ENCODE measurements at places on chromosomes 3 and 15.

DNA sequence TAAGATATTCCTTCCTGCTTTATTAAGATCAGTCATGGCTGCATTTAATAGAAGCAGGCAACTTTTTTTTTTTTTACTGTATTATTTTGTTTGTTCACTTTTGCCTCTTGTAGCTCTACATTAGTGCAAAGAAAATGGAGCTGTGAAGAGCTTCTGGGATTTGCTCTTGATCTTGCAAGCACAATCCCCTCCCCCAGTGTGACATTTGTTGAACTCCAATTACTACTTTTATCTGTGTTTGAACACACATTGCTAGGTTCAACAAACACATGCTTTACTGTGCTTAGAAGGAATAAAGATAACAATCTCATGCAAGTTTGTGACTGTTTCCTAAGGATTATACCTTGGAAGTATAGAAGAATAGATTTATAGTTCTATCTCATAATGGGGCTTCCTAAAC, 648.8 kb downstream of the NLGN1 start:
- DNase-seq = no peak

- DNase-seq = no peak
Measured at GRCh38 chr3:114393367-114394072, 99.7 kb downstream of the TIGIT start.

DNA sequence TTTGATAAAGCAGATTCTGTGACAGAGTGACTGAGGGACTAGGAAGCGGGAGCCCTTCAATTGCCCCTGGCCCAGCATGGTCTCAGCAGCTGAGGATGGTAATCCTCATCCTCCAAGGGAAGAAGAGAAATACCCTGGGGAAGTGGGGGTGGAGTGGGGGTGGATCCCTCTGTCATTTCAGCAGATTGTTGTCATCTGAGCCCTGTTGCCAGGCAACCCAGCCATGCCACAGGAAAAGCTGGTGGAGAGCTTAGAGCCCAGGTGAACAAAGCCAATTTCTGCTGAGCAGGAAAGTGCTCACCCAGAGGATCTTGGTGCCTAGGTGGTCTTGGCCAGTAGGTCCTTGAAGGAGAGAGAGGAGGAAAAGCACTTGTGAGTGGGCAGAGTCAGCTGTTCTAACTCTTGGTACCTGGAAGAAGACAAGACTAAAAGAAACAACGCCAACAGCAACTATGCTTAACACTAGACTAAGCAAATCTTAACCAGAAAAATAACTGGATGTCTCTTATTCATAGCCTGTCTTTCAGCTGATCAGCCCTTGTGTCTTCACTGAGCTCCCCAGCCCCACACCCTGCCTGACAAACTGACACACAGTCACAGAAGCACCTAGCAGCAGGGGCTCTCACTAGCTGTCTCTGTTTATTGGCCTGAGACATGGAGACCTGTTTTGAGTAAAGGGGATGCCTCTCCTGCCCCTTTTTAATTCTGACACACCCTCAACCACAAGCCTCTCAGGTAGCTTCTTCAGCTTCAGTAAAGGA, 40.1 kb upstream of the DCLK3 start:
- no peak for DNase-seq

DNA sequence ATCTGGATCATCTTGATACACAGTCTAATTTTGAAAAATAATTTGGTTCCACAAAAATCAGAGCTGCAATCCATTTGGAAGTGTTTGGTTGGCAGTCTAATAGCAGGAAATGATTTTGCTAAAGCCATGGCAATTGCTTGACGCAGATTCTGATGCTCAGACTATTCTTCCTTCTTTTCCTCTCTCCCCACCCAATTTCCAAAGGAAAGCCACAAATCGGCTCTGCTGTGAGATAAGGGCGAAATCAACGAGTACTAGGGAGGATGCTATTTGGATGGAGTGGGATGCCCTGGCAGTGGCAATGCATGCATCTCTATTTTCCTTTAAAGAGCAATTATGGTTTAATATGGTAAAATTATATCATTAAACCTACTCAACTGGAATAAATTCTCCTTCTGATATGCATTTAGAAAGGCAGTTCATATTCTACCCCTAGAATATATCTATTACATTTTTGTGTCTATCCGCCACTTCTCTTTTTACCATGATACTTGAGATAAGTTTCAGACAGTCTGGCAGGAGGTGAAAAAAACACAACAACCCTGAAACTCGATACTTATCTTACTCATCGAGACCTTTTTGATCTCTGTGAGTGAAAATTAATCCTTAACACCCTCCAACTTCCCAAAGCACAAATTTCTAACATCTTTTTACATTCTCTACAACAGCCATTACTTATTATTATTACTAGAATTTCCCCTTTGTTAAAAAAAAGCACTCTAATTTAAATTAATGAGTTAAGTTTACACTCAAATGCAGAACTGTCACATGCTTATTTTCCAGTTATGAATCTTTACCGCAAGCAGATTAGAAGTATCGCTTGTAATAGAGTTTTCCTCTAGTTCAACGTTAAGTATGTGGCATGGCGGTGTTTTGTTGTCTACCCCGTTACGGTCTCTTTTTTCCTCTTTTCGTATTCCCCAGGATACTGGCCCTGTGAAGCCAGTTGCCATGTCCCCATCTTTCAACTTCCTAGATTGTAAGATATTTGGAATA, 433.3 kb downstream of the FOXP1 start:
- DNase-seq = no peak

- no peak for DNase-seq
Measured at GRCh38 chr3:136909187-136909586, 47.2 kb downstream of the NCK1 start.

DNA sequence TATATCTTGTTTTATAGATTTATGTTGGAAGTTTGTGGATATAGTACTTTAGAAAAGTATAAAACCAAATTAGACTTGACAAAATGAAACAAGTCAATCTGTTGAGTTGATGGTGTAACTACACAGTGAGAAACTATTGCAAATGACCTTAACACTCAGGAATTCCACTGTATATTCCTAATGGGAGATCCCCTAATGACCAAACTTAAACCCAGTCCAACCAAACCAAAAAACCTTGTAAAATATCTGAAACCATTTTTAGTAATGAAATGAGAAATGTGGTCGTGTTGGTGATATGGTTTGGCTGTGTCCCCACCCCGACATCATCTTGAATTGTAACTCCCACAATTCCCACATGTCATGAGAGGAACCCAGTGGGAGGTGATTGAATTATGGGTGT, 31.9 kb upstream of the ATP13A3 start:
- no peak for DNase-seq

- no peak for DNase-seq
Measured at GRCh38 chr3:13274125-13274524, 146.0 kb downstream of the NUP210 start.

- no peak for DNase-seq
Measured at GRCh38 chr3:191100516-191100915, 98.5 kb upstream of the OSTN start.

GRCh38 chr3:13277860-13278531, 142.1 kb downstream of the NUP210 start:
- no peak for DNase-seq

GRCh38 chr3:126684218-126684751, 19.8 kb upstream of the CHCHD6 start:
- DNase-seq = no peak

- no peak for DNase-seq
Measured at GRCh38 chr3:4734454-4734853, 241.3 kb downstream of the ITPR1 start.

DNA sequence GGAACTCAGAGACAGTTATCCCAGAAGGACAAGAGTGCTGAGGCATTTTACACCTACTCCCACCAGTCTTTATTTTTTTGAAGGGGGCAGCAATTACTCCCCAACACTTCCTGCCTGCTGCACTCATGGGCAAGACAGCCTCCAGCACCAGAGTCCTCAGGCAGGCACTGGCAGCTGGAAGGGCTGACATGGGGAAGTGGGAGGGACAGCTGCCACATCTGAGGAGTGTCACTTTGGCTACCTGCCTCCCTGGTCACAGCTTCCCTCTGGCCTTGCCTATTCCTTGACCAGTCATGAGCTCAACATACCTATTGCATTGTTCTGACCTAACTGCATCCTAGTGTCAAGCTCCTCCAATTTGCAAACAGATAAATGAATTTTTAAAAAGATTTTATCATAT, 10.2 kb upstream of the LACTB start:
- DNase-seq = no peak

- peak; percentile 19 for DNase-seq
Measured at GRCh38 chr3:141402476-141403171, 34.3 kb downstream of the ZBTB38 start.

GRCh38 chr3:37800022-37800551, 61.6 kb upstream of the CTDSPL start:
- DNase-seq = no peak

DNA sequence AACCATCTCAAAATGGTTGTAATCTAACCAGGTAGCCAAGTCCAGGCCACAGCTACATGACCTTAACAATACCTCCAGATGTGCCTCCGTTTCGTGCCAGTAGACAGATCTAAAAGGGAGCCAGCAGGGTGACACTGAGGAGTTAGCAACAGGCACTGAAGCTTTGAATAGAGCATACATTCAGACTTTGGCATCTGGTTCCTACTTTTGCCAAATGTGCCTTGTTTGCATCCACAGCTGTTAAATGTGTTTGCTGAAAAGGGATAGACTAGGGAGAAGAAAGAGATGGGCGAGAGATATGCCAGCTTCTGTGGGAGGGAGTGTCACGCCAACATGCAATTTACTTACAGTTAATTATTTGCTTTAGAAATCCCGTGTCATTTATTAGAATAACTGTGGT, 1433.9 kb upstream of the CADM2 start:
- no peak for DNase-seq

GRCh38 chr3:107589454-107589853, 66.7 kb downstream of the BBX start:
- DNase-seq = peak; percentile 32

GRCh38 chr3:10600296-10600714, 94.9 kb upstream of the ATP2B2 start:
- no peak for DNase-seq

GRCh38 chr3:155745795-155746550, 1.1 kb upstream of the PLCH1 start:
- no peak for DNase-seq

DNA sequence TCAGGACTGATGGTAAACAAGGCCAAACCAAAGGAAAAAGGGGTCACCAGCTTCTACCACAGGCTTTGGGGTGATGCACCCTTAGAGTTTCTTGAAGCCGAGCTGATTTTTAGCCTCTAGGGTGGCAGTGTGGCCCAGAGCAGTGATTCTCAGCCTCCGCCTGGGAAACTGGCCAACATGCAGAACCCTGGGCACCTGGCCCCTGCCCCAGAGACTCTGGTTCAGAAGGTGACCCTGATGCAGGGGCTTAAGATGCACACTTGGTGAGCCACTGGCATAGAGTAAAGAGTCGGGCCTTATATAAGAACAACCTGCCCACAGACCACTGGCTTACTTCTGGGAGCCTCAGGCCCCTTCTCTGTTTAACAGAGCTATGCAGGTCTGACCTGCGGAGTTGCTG, 44.5 kb downstream of the SYNM start:
- no peak for DNase-seq

Data from T-helper 2 cell (primary cell).